Kidney (tissue), 22 donors: ENCODE measurements at places on chromosomes 13 and 19.
A peak's percentile ranks its signal among the peaks of the same experiment; 100 is the strongest.

- peak; percentile 99 for DNase-seq
Measured at GRCh38 chr19:40750874-40751537, at the start of gene SNRPA. Gene SNRPA, plus strand, starts transcription at chr19:40751203. Its CDS starts 206 bp downstream, at chr19:40751409.

- no peak for DNase-seq
Measured at GRCh38 chr19:33424181-33424580, 50.7 kb downstream of the CEBPG start.

DNA sequence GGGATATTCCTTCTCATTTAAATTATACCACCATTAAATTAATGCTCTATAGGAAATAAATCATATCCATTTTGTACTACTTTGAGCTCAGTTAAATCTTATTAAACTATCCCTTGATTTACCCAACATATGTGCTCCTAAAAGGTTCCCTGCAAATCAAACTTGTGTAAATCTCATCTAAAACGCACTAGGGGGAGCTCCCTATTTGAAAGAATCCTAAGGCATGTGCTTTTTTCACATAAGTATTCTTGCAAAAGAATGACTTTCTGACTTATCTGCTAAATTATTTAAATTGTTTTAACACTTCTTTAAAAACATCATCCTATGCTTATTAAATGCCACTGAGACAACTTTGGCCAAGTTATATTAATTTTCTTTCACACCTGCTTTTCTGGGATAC is 7.9 kb downstream of the INTS6 start:
- peak; percentile 53 for DNase-seq

- DNase-seq = peak; percentile 3
Measured at GRCh38 chr13:93146584-93147297, 79.9 kb upstream of the GPC6 start.

DNA sequence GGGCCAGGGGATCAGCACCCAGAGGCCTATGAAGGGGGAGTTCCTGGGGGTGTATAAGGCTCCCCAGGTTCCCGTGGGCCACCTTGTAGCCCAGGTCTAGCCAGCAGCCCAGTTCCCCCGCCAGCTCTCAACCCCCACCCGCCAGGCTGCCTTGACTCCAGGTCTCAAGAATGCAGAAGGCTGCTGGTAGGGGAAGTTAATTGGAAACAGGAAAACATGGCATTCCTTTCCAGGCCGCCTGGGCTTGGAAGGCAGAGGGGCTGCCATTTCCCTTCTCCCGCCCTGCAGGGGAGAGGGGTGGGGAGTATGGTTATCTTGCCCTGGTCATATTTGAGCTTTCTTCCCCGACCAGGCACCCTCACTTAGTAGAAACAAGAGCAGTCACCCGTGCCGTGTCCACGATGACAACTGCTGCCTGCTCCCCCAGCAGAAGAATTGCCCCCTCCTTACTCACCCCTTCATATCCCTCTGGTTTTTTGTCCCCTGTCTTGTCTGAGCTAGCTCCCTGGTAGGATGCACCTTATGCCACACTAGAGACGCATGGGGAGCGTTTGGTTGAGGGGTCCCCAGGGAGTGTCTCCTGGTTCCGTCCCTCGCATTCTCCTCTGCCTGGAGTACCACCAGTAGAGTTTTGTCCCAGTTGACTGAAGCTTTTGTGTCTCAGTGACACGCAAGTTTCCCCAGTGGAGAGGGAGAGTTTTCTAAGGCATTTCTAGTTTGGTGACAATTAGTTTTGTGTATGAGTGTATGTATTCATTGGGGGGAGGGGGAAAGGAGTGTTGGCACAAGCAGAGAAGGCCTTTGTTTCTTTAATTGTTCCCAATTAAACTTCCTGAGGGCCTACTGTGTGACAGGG is 4.5 kb downstream of the BICRA start:
- DNase-seq = peak; percentile 70

DNA sequence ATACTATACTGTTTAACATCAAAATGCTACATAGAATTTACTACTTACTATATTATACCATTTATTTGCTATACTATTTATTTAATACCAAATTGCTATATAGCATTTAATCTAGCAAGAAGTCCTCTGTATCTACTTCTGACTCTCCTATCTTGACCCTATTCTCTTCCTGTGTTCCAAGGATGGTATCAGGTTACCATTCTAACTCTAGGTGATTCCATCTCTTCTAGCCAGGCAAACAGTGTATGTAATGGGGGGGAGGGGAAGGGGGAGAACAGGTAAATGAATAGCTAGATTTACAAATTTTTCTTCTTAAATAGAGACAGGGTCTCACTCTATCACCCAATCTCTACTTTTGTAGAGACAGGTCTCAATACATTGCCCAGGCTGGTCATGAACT is 200.3 kb downstream of the DIAPH3 start:
- DNase-seq = no peak

GRCh38 chr19:57688011-57688763 is 6.4 kb downstream of the ZNF551 start:
- DNase-seq = no peak

DNA sequence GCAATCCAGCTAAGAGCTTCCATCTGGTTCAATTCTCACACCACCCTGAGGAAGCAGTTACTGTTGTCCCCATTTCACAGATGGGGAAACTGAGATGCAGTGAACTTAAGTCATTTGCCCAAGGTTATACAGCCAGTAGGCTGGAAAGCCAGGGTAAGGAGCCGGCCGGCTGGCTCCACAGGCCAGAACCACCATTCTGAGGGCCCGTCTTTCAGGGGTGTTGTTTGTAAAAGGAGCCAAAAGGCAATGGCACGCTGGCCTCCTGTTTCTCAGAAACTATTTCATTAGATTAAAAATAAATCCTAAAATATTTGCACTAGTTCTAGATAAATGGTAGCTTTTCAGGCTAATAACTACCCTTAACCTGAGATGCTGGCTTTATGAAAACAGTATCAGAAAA is 114.9 kb downstream of the CRYL1 start:
- DNase-seq = no peak

DNA sequence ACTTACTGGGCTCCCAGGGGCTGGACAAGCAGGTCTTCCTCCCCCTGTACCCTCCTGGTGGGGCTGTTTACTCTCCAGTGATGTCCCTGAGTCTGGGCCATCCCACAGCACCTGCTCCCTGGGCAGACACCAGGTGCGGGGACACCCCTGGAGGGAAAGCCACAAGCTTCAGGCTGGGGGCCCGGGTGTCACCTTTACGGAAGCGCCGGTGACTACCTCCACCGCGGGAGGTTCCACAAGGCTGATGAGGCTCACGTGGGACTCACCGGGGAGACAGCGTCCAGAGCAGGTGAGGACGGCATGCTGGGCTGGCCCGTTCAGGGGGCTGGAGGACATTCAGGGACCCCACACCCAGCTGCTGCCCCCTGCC is 24.9 kb downstream of the NFILZ start:
- no peak for DNase-seq

DNA sequence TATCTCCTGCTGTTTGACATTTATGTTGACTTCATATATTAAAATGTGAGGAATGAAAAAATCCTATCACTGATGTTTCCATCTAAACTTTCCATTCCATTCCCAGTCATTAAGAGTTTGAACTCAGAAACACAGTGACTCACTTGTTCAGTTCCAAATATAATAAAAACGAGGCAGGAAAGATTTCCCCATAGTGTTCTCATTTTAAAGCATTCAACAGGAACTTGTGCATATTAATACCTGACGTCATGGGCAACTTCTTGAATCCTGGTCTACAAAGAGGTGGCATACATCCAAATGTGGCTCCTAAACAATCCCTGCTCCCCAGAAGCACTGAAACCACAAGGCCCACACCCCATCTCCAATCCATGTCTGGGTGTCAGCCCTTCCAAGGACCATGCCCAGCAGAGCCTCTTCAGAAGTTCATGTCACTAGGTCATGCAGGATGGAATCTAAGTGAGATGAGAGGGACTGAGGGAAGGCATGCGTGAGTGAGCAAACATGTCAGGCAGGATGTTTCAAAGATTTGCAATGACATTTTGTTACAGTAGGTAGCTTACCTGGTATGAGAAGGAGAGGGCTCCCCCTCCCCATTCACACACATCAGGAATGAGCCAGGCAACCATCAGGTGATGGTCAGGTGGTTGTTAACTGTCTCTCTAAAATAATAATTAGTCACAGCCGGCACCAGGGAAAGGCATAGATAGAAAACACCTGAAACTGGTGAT is 9.4 kb upstream of the ERVV-2 start:
- no peak for DNase-seq
